ENCODE measurements at places on chromosomes 3 and 15.

DNA sequence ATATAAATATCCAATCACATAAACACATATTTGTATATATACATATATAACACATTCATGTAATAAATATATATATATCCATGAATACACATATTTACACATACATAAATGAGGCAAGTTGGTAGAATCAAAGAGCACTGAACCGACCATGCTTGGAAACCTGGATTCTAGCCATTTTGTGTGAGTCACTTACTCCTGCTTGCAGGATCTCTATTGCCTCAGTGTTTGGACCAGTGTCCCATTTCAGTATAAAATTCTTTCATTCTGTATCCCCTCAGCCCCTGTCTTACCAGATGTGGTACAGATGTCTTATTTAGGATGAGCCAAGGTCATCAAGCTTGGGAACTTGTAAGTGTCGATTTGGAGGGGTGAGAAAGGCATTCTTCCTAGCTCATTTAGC, 391.4 kb upstream of the FRG2C start:
- peak; percentile 25 for DNase-seq

DNA sequence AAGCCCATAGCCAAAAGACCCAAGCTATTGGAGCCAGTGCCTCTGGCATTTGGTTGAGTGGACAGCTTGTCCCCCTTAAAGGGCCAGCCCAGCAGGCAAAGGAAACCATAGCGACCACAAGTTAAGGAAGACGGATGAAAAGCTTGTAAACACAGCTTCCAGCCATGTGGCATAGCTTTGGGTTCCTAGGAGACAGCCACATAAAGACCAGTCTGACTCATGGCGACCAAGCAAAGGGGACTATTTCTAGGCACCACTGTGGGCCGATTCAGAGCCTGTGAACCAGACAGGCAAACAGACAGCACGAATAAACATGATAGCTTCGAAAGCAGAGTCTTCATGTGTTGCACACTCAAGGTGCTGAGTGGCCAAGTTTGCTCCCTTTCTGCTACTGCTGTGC, 30.5 kb upstream of the SRGAP3 start:
- DNase-seq = no peak

DNA sequence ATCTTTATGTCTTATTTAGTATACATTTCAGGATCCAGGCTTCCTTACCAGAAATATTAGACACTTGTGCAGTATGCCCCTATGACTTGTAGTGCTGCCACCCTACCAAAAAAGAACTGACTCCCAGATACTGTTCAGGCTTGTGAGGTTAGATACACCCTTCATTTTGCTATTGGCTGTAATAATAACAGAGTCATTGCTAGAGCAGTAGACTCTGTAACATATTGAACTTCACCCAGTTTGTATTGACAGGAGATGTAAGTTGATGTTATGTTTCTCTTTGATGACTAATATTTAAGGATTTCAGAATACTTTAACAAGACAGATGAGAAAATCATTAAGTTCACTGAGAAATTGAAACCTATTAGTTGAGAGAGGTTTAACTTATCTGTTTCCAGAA, 32.9 kb downstream of the RNF111 start:
- DNase-seq = no peak

DNA sequence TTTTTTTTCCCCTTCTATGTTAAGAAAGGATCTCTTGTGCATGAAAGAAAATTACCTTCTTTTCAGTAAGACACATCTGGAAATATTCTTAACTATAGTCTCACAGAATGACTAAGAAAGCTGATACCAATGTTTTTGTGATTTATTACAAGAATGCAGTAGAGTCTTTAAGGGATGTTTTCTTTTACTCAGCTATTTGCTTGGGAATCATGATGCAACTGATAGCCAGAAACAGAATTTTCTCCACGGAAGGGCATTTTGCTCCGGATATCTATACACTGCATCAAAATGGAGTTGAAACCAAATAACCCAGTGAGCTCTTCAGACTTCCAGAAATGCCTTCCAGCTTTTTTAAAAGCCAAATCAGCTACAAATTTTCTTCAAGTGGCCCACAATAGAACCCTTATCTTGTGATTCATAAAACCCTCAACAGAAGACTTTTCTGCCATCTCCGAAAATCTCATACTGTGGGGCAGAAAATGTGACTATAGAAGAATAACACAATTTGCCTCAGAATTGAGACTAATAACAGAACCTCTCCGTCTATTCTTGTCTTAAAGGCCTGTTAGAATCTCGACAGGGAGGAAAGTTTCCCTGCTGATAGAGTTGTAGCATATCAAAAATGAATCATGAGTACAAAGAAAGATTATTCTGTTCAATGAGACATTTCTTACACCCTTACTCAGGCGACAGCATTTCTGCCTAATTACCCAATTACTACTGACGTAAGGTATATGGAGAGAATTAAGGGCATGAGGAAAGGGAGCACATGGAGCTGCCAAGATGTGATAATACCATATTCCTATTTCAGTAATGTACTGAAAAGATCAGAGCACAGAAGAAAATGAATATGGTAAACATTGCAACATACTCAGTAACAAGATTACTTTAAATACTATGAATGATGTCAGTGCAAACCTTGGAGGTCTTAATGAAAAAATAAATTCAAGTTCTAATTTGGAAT, 900.1 kb downstream of the ROBO1 start:
- peak; percentile 46 for DNase-seq

- DNase-seq = peak; percentile 85
Measured at GRCh38 chr3:112056451-112056929, 22.0 kb downstream of the TMPRSS7 start.

GRCh38 chr3:15769256-15769915, 28.4 kb downstream of the ANKRD28 start:
- no peak for DNase-seq

DNA sequence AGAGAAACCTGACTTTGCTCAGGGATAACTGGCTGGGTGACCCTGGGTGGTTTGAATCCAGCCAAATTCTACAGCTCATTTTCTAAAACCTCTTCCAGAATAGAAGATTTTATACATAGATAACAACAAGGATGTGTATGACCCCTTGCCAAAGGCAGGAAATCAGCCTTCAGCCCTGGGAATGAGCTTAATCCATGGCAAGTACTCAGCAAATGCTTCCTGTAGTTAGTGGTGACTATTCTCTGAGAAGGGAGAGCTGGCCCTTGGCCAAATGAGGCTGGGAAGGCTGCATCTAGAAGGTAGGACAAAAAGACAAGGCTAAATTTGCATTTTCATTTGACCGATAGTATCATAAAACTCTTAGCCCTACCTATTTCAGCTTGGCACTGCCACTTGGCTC, 4.6 kb upstream of the HACD3 start:
- peak; percentile 36 for DNase-seq

GRCh38 chr15:37102305-37103162, 2.2 kb upstream of the MEIS2 start:
- no peak for DNase-seq

DNA sequence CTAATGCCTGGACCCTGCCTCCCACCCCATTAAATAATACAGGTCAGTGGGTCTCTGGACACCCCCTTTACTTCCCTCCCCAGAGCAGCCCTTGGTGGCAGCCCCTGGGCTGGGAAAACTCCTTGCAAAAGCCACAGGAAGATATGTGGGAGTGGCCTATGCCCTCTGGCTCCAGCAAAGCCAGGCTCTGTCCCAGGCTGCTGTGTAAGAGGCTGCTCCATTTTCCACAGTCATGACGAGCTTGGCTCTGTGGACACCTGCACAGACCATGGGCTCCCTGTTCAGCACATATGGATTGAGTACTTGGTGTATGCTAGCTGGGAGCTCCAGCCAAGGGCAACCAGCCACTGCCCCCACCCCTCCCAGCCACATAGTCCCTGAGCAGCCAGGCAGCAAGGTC, 13.0 kb downstream of the CACNA2D2 start:
- DNase-seq = no peak

Data from HFFc6 (cell line).